CD4-positive, alpha-beta T cell treated with Interleukin-1 beta for 1 hour (primary cell): ENCODE measurements at places on chromosomes 16 and 17.

- no peak for DNase-seq
These were observed at the start of gene TBX2 for GRCh38 chr17:61399131-61400065. Gene TBX2 (plus strand): TSS chr17:61399843. CDS start chr17:61400177, 334 bp downstream.

DNA sequence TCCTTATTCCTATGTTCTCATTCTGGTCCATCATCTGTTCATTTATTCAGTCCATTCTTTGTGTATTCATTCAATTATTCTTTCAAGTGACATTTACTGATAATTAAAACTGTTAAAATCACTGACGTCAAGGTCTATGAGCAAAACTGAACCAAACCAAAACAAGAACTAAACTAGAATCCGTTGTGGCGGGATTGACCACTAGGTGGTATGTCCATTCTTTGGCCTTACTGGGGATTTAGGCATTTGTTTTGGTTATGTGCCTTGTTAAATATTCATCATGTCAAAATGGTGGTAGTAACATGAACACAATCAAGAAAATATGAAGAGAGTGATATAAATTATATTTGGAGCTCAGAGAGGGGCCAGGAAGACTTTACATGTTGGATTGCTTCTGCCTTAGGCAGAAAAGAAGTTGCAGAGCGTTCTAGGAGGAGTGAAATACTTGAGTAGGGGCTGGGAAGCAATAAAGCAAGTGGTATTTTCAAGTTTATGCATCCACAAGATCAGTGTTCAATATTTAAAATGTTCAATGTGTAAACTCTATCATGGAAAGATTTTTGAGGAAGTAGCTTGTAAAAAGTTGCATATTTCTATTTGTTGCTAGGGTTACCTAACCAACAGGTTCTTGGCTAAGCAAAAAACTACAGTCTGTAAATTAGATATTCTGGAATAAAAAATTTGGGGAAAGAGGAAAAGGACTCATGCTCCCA is 129.0 kb downstream of the CDH13 start:
- no peak for DNase-seq

DNA sequence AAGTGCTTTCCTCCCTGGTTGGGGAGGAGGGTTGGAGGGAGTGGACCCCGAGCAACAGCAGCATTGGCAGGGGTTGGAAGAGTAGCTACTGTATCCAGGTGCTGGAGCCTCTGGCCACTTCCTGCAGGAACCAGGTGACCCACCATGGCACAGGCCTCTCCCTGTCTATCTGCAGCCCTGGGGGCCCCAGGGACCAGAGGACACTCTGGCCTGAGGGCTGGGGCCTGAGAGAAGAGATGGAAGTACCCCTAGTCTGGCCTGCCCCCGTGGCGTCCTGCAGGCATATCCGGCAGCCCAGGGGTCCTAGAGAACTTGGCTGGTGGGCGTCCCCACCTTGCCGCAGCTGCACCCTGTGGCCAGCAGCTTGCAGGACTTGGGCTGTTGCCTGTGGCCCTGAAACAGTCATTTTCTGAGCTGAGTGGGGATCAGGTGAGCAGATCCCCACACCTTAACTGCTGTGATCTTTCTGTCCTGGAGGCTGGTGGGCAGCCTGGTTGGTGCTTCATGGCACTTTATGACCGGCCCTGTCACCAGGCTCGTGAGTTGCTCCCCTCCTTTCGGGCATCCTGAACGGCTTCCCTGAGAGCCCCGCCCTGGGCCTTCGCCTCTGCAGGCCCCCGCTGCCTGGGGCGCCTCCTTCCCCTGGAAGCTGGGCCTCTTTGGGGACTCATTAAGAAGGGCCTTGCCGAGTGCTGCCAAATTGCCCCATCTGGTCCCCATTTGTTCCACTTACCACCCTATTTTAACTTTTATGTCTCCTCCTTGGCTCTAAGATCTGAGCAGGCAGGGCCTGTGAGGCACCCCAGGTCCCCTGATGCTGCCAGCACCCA is 298.6 kb downstream of the SEC14L1 start:
- no peak for DNase-seq

DNA sequence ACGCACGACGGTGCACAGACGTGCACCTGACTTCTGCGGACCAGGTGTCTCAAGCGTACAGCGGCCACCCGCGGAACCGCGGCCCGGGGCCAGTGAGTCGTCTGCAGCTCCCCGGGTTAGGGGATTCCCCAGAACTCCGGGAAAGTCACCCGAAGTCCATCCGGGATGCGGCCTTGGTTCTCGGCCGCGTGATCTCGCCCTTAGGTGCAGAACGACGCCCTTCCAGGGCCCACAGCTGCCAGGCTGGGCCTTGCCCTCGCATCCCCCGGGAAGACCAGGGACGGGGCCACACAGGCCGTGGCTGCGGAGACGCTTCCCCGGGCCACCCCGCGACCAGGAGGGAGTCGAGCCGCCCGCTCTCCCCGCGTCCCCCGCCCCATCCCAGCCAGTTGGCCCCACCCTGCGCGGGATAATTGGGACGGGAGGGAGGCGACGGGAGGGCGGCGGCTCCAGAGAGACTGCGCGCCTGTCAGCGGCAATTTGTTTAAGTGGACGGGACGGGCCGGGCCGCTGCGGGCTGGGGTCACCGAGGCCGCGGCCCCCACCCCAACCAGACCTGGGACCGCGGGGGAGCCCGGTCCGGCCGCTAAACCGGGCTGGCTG is 3.6 kb upstream of the TBX2 start:
- no peak for DNase-seq

- DNase-seq, result no peak
These were observed 4.5 kb upstream of the CBX8 start for GRCh38 chr17:79801156-79802038.

GRCh38 chr16:82715833-82716232 is 89.1 kb downstream of the CDH13 start:
- no peak for DNase-seq

GRCh38 chr16:48128769-48129168 is 27.0 kb downstream of the ABCC12 start:
- no peak for DNase-seq

GRCh38 chr16:4578961-4579530 is 22.9 kb downstream of the C16orf96 start:
- DNase-seq, result no peak

- no peak for DNase-seq
These were observed 13.4 kb downstream of the UBALD1 start for GRCh38 chr16:4601036-4601863.

- DNase-seq, result peak; percentile 32
These were observed 22.6 kb upstream of the SPATA32 start for GRCh38 chr17:45284176-45285140.

- no peak for DNase-seq
These were observed 307.6 kb downstream of the ZFHX3 start for GRCh38 chr16:72740347-72740746.

DNA sequence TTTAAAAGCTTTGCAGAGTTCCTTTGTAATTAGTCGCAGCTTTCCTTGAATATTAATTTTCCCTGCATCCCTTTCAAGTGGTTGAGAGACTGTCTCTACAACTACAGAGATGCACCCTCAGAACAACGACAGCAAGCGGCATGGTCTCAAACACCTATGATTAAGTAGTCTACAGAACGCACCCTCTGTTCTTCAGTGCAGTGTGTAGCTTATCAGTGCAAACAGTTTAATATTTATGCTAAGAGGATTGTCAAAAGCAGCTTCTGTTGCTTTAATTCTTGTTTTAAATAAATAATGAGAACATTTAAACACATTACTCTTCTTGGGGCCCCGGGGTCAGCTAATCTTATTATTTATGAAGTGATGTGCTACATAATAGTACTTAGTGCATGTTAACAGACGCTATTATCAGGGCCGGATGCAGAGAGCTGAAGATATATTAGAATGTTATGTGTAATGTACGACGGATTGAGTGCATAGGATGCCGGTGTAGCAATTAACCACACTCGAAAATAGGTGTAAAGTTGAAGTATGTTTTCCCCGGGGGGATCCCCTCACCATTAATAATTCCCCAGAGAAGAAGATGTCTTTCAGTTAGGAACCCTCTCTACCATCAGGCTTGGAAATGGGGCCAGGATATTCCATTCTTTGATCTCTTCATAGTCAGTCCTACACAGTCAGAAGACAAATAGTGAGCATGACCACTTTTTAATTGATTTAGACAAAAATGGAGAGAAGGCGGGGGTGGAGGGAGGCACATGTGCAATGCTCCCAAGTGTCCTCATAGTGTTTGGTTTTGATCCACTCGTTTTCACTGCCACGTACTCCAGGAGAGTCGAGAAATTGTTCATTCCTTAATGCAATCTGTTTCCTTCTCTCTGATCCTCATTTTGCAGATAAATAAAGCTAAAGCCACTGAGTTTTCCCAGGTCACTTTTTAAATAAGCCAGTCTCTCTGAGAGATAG is 176.3 kb downstream of the IRX3 start:
- no peak for DNase-seq

- peak; percentile 36 for DNase-seq
These were observed 29.5 kb downstream of the SBK1 start for GRCh38 chr16:28321700-28322411.

DNA sequence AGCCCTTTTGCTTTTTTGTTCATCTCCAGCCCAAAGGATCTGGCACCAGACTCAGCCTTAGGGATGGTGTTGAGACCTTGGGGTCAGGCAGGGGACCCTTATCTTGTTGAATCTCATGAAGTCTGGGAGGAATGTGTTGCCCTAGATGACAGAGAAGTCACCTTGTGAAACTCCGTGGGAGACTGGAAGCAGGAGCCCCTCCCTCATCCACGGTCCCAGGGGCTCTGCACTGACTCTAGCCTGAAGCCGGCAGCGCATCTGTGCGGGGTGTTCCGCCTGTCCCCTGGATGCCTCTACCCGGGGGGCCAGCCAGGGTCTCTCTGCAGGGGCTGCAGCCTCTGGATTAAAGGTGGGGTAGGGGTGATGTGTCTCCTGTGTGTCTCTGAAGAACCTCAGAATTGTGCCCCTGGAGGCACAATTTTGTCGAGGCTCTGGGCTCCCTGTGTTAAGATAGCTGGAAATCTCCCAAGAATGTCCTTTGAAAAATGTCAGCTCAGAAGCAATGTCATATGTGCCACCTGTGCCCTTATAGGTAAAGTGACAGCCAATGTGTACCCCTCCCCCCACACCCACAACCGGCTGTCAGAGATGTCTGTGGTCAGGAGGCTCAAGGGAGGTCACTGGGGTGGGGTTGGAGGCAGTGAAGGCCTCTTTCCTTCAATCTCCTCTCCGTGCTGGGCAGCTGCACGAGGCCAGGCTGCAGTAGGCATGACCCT is 32.1 kb upstream of the CDC42EP4 start:
- no peak for DNase-seq

DNA sequence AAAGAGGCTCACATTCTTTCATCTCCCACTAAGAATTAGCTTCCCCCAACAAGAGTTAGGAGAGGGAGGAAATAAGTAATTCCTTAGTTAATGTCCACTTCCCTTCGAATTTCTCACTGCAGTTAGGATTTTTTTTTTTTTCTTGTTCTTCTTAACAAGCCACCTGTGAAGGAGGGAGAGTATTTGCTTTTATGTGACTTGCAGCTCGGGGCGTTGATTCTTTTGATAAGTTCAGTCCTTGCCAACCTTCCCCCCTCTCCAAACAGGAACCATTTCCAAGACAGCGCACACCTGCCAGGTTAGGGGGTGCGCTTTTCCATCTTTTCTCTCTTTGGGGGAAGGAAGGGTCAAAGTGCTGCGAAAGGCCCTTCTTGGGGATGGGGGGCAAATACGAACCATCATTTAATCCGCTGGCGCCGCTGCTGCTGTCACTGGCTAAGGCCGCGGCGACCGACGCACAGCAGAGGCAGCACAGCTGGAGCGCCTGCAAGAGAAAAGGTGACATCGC is 758 bp downstream of the ADAMTS18 start:
- DNase-seq, result no peak

GRCh38 chr16:86626966-86627365 is 48.6 kb downstream of the FOXL1 start:
- DNase-seq, result no peak

DNA sequence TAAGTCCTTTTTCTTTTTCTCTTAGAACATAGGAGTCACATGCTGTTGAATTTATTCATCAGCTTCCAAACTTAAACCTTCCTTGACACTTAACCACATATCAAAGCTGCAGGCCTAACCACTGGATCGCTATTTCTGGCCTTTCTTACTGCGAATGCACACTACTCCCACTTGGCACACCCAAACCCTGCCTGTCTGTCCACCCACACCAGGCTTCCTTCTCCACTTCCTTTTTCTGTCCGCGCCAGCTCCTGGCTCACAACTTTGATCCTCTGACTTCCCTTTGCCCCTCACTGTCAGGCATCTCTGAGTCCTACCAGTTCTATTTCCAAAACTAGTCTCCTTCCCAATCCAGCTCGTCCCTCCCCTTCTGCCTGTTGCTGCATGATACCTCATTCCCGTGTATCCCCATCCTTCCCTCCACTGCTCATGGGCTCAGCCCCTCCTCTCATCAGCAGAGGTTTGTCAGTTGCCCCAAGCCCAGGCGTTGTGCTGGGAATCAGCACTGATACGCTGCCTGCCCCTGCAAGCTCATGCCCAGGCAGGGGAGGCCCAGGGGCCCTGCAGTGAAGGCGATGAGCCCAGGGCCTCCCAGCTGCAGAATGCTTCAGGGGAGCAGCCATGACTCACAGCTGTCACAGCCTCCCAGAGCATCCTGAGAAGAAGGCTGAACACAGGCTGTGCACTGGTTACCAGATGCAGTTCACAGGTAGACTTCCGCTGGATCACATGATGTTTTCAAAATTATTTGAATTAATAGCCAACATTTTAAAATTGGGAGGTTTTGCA is 179.8 kb downstream of the KATNIP start:
- no peak for DNase-seq
